Stimulated activated CD4-positive, alpha-beta T cell treated with anti-CD3 and anti-CD28 coated beads, Interleukin-12 subunit alpha, Interleukin-12 subunit beta, amount 100 ng/mL, for 4 hours (primary cell): ENCODE measurements at places on chromosomes 11 and 22.

DNA sequence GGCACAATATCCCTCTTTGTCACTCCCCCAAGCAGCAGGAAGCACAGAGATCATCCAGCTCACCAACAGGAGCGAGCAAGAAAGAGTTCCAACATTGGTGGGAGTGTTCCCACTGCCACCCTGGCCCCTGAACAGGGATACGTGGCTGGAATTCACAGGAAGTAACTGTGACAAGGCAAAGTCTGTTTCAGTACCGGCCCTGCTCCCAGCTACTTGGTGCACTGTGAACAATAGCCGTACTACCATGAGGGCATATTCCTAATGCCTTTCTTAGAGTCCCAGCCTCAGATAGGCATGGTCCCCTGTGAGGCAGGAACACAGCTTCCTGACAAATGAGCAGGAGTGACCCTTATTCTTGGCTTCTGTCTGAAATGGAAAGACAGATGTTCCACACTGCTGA lies 1.8 kb upstream of the SLC37A2 start:
- DNase-seq, result no peak

GRCh38 chr11:118980191-118980881 lies 8.8 kb downstream of the FOXR1 start:
- no peak for DNase-seq

GRCh38 chr11:117868088-117868487 lies 8.4 kb downstream of the FXYD6 start:
- DNase-seq, result no peak

DNA sequence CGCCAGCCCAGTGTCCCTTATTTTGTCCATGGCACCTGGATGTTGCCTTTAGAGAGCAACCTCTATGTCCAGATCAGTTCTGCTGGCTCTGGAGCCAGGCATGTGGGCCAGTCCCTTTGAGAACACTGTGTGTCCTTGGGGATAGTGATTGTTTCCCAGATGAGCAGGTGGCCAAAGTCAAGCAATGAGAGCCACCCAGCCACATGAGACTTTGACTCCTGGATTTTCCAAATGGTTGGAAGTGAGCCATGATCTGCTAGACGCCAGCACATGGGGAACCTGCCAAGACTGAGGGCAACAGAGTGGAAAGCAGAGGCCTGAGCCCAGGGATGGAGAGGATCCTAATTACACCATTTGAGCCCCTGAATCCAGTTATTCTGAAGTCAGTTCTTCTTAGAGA lies 479.8 kb downstream of the OPCML start:
- DNase-seq, result no peak

- no peak for DNase-seq
Measured at GRCh38 chr11:27397624-27398399, 34.8 kb upstream of the CCDC34 start.

GRCh38 chr11:36248436-36248835 lies 40.8 kb downstream of the COMMD9 start:
- DNase-seq, result no peak

DNA sequence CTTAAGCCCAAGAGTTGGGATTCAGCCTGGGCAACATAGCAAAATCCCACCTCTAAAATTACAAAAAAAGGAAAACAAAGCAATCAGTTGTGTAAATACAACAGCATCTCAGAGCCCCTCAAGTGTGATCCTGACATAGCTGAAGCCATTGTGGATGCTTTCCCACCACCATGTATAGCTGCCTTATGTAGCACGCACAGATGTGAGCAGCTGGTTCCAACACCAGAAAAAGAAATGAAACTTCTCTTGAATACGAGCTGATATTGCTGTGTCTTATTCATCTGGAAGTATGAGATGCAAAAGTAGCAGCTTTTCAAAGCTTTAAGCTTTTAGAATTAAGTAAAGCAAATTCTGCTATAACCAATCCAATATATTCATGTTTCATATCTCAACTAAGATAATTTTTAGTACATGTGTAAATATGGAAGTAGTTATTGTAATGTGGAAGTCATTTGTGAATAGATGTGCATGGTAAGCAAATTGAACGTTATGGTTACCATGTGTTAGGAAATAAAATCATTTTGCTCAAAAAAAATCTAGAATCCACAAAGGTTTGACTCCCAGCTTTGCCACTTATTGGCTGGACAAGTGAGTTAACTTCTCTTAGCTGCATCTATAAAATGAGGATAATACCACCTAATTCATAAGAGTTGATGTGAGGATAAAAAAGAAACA lies 63.2 kb downstream of the SGSM3 start:
- no peak for DNase-seq

DNA sequence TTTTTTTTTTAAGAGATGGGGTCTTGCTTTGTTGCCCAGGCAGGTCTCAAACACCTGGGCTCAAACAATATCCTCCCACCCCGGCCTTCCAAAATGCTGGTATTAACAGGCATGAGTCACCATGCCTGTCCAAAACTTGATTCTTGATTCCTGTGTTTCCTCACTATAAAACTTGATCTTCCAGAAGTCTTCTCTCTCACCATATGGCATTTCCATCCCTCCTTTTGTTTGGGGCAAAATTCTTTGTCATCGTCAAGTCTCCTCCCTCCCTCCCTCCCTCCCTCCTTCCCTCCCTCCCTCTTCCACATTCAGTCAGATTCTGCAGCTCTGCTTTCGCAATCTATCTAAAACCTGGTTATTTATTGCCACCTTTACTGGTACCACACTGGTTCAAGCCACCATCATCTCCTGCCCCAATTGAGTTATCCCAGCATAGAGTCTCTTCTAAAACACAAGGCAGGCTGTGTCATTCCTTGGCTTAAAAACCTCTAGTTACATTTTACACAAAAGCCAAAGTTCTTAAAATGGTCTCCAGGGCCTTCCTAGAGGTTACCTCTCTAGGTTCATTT lies 65.0 kb upstream of the HORMAD2 start:
- no peak for DNase-seq
